ENCODE measurements at places on chromosomes 12 and 14.

DNA sequence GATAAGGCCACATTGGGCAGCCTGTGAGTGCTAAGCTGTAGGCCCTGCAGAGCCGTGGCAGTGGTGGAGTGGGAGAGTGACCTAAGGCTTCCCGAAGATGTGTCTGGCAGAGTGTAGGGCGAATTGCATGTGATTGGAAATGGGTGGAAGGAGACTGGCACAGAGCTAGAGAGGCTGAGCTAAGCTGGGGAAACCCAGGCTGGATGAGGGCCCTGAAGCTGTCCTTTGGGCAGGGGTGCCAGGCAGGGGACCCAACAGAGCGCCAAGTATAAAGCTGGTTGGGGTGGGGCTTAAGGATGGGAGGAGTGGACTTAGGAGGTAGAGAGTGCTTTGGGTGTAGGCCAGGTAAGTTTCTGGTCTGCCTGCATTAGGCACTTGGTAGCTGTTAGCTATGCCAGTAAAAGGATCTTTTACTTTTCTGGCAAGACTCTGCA, 47.9 kb downstream of the WDR20 start:
- no peak for DNase-seq

GRCh38 chr12:123743002-123743401, 19.1 kb upstream of the DNAH10 start:
- DNase-seq, result peak; percentile 85

DNA sequence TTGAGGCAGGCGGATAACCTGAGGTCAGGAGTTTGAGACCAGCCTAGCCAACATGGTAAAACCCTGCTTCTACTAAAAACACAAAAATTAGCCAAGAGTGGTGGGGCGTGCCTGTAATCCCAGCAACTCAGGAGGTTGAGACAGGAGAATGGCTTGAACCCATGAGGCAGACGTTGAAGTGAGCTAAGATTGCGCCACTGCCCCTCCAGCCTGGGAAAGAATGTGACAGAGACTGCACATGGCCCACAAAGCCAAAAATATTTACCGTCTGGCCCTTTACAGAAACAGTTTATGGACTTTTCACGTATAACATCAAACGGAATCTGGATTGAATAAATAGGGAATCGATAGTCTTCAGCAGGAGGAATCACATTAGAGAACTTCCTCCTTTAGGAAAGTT, 3.5 kb downstream of the RSRC2 start:
- no peak for DNase-seq

DNA sequence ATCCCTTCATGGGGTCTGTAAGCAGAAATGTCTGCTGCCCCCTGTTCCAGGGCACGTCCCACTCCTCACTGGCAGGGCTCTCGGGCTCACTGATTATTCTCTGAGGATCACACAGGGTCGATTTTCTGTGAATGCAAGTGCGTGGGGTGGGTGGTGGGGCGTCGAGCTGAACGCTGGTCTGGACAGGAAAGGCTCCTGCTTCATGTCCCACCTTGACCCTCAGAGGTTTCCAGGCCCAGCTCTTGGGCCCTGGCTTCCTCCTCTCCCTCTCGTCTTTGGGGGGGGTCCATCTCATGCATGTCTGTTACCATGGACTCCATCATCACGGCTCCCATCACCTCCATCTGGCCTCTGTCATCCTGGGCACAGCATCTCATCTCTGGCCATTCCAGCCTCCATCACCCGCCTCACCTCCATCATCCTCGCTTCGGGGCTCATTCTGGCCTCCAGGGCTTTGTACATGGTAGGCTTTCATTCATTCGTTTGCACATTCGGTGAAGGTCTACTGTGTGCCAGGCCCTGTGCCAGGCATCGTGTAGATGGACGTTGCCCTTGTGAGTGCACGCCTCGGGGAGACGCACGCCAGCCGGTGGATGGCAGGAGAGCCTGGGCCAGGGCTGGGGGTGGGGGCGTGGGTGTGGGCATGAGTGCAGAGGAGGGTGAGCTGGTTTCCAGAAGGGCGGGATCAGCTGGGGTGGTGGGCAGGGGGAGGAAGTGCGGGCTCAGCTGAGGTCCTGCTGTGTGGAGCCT, 34.7 kb downstream of the RTL1 start:
- DNase-seq, result no peak

- no peak for DNase-seq
Observed at GRCh38 chr12:6092784-6093722, 31.4 kb downstream of the VWF start.

DNA sequence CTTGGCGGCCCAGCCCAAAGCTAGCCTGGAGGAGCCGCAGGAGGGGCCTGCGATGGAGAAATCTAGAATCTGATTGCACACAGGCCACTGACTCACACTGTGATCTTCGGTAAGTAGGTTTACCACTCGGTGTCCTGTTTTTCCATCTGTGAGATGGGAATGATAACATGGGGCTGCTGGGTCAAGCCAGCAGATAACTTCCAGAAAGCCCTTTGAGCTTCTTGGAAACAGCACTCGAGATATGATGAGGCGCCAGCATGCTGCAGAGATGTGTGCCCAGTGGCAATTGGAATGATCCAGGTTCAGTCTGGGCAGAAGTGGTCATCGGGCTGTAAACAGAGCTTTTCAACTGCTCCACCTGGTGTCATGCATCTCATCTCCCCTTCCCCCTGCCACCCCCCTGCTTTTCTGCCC, 771.3 kb upstream of the TBX3 start:
- no peak for DNase-seq

Measured in HL-60 (cell line).